ENCODE measurements at places on chromosomes 3 and 15. TPM values are rescaled to one million over a fixed set of nuclear protein-coding genes. Genes with fewer than 3 reads are reported as not detected.

- DNase-seq = no peak
Measured at GRCh38 chr15:42544853-42545629, 3.6 kb downstream of the LRRC57 start.

DNA sequence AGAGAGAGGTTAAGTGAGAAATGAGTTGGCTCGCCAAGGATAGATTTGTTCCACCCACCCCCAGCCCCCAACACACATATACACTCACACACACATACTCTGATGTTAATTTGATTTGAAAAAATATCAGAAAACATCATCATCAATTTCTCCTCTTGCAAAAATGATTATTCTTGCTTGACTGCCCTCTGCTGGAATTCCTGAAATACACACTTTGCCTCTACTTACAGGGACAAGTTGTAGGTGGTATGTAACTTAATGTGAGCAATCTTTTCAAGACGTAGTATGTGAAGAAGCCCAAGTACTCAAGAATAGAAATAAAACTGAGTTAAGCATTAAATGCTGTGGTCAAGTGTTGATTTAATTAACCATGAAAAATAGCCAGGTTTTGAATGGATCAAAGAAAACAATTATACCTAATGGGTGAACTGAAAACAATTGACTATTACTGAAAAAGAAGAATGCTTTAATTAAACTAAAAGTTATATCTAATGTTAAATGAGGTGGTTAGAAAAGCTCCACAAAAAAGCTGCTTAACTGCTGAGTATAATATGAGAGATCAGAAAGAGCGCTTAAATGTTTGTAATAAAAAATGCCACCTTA lies 46.6 kb upstream of the MDFIC2 start:
- peak; percentile 18 for DNase-seq

- DNase-seq = no peak
Measured at GRCh38 chr3:42689421-42690014, 4.2 kb downstream of the KLHL40 start.

DNA sequence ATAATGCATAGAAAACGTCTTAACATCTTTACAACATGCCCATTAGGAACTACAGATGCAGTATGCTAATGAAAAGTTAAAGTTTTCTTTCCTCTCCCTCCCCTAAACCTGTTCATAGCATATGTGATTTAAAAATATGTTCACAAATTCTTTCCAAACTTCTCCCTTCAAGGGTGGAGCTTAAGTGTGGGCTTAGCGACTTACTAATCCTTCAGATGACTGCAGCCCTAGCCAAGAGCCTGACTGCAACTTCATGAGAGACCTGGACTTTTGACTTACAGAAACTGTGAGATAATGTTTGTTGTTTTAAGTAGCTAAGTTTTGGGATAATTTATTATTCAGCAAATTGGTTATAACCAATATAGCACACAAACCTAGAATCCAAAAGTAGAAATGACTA lies 22.0 kb upstream of the ANXA2 start:
- no peak for DNase-seq

DNA sequence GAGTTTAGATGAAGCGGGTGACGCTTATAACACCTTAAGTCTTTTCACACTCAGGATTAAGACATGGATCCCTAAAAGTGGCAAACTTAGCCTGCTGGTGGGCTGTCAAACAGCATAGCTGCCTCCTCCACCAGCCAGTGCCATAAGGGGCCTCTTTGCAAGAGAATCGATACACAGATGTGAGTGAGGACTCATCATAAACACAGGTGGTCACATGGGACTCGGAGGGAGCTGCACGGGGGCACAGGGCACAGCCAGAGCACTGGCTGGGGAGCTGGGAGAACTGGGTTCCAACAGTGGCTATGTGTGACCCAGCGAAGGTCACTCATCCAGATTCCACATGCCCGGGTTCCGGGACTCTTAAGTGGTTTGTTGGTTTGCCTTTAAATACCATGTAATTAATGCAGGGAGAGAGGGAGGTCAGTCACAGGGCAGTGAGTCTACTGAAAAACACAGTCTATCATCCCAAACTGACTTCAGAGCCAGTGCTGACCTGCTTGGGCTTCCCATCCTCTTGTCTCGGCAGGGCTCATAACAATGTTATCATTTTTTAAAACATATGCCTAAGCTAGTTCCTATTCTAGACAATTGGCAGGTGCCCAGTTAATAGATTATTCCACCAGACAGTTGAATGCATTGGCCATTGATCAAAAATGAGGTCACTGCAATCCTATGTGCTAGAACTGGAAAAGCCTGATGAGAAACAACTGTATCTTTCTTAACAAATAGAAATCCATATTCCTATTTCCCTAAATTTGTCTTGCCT lies 51.8 kb downstream of the SLC12A8 start:
- peak; percentile 92 for DNase-seq

DNA sequence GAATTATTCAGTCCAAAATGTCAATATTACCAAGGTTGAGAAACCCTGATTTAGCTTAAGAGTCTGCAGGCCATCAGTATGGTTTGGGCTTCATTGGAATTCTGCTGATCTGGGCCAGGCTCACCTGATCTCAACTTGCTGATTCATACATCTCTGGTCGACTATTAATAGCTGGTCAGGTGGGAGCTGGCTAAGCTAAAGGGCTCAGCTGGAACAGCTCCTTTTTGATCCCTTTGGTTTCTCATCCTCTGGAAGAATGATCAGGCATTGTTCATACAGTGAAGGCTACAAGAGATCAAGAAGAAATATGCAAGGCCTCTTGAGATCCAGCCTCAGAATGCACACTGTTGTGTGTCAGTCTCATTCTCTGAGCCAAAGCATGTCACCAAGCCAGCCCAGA lies 123.3 kb upstream of the MME start:
- no peak for DNase-seq

GRCh38 chr15:41207687-41208448 lies 22.7 kb downstream of the EXD1 start:
- no peak for DNase-seq

DNA sequence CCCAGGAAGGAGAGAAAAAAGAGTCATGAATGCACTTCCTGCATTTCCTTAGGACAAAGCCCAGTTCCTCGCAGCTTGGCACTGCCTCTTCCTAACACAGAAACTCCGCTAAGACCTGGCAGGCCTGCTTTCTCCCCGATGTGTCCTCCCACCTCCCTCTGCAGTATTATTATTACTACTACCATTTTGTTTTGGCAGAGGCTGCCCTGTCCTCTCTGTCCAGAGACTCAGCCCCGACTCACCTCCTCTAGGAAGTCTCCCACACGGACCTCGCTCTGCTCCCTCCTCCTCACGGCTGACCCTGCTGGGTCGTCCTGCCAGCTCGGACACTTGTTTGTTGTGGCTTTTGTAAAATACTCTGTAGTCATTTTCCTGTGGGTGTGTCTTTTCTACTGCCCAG lies 107.2 kb upstream of the HACD2 start:
- DNase-seq = no peak

DNA sequence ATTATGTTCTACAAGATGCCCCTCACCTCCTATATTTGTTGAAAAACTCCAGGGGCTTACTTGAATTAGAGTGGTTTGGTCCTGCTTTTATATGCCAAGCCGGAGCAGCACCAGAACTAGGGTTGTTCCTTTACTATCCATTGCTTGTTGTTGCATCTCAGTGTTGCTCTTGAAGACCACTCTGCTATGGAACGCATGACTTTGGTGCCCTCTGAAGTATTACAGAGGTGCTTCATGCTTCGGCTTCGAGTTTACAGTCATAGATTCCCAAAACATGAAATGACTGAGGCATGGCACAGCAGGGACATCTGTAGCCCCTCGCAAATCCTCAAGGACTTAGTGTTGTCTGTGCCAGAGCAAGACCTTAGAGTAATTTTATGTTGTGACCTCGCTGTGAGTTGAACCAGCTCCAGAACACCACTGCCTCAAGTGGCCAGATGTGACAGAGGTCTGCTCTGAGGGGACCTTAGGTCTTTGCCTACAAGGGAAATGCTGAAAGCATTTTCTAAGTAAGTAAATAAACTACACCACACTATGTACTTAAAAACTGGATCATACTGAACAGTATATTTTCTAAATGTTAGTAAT lies 67.2 kb upstream of the SIAH2 start:
- DNase-seq = no peak

DNA sequence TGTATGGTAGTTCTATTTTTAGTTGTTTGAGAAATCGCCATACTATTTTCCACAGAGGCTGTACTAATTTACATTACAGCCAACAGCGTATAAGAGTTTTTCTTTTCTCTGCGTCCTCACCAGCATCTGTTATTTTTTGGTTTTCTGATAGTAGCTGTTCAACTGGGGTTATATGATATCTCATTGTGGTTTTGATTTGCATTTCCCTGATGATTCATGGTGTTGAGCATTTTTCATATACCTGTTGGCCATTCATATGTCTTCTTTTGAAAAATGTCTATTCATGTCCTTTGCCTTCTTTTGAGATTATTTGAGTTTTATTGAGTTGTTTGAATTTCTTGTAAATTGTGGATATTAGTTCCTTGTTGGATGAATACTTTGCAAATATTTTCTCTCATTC lies 114.6 kb downstream of the LRRK1 start:
- no peak for DNase-seq

- no peak for DNase-seq
Measured at GRCh38 chr15:40104296-40104864, 4.3 kb downstream of the BMF start.

- DNase-seq = no peak
Measured at GRCh38 chr3:162073422-162073975, 576.9 kb downstream of the OTOL1 start.

DNA sequence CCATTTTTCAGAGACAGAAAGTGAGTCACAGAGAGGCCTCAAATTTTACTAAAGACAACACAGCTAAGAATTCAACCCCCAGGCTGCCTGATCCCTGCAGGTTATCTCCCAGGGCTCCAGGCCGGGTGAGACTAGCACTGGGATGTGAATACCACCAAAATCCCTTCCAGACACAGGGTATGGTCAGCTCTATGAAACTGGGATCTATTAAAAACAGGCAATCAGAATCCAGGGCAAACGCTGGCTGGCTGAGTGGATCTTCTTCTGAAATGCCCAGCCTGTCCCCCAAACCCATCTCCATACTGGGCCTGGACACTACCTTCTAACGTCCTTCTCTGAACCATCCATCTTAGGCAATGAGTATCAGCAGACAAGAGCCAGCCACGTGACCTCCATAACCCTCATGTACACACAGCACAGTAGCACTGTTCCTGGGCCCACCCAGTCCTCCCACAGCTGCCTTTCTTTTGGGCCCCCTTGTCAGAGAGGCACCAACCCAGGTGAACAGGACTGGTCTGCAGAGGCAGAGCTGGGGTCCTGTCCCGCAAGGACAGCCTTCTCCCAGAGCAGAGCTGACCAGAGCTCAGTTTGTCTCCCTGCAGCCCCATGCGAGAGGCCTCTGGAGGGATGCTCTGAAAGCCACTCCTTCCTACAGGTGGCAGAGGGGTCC lies 1.9 kb downstream of the RAB6B start:
- DNase-seq = no peak

GRCh38 chr3:14750650-14751049 lies 68.1 kb upstream of the FGD5 start:
- DNase-seq = no peak

GRCh38 chr3:133620066-133620784 lies 41.5 kb downstream of the TOPBP1 start:
- no peak for DNase-seq

- DNase-seq = no peak
Measured at GRCh38 chr3:21294768-21295167, 456.2 kb downstream of the ZNF385D start.

GRCh38 chr3:32347343-32348125 lies 44.1 kb upstream of the CMTM7 start:
- DNase-seq = no peak

- DNase-seq = no peak
Measured at GRCh38 chr3:153469162-153469561, 307.1 kb downstream of the RAP2B start.

GRCh38 chr3:125317761-125318160 lies 57.4 kb downstream of the ZNF148 start:
- no peak for DNase-seq

GRCh38 chr3:44395714-44396113 lies 57.1 kb downstream of the TCAIM start:
- DNase-seq = no peak

DNA sequence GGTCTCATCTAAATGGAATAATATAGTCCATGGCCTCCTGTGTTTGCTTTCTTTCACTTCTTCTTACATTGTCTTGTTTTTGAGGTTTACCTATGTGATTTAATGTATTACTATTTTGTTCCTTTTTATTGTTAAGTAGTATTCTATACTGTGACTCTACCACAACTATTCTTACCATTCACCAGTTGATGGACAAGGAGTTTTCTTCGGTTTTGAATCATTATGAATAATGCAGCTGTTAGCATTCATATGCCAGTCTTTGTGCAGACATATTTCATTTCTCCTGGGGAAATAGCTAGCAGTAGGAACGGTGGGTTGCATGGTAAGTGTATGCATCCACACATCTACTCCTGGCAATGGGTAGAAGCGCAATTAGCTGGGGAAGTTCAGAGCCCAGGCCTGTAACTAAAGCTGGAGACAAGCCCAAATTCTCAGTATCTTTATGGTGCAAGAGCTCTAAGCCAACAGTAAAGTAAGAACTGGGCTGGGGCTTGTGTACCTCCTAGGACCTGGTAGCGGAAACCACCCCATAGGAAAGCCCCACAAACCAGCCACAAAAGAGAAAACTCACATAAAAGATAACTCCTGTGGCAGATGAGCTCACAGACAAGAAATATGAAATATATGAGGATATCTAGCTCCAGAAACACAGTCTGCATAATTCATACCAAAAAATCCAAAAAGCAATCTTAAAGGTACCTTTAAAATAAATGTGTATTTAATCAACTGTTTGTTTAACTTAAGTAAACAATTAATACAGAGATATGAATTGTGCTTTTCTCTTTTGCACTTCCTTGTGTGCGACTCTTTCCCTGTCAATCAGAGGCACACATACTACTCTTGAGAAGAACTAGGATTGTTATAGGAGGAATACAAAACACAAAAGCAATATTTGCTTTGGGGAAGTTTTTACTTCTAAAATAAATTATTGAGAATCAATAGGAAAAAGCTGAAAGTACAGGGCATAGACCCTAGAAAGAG lies 2.7 kb upstream of the CSTA start:
- DNase-seq = no peak

GRCh38 chr3:20230954-20231353 lies 44.9 kb upstream of the SGO1 start:
- no peak for DNase-seq

- no peak for DNase-seq
Measured at GRCh38 chr15:38688761-38689160, 124.1 kb upstream of the RASGRP1 start.

Gene ADGRG7
- total RNA-seq = 0.10 TPM

Gene PIGX
- 18.9 TPM for total RNA-seq

Gene GOLGA8T
- 0.79 TPM for total RNA-seq

Gene DNAJC19
- 25.7 TPM for total RNA-seq

Gene GHRL
- not detected for total RNA-seq

Gene CTXN2
- total RNA-seq = not detected

Gene ZNF106
- 91.1 TPM for total RNA-seq

Gene APOD
- total RNA-seq = 24.9 TPM

Gene KLHL40
- total RNA-seq = 13.4 TPM

Gene KY
- total RNA-seq = 7.2 TPM

Gene SPATA12
- 0.10 TPM for total RNA-seq

Gene SYNPR
- total RNA-seq = 0.20 TPM

Gene LINGO1
- 4.6 TPM for total RNA-seq

Gene GUCA1C
- not detected for total RNA-seq

Gene CCK
- total RNA-seq = 1.6 TPM

Gene PLA1A
- 0.20 TPM for total RNA-seq
